ENCODE measurements at places on chromosomes 13 and 19.
A peak's percentile ranks its signal among the peaks of the same experiment; 100 is the strongest.

DNA sequence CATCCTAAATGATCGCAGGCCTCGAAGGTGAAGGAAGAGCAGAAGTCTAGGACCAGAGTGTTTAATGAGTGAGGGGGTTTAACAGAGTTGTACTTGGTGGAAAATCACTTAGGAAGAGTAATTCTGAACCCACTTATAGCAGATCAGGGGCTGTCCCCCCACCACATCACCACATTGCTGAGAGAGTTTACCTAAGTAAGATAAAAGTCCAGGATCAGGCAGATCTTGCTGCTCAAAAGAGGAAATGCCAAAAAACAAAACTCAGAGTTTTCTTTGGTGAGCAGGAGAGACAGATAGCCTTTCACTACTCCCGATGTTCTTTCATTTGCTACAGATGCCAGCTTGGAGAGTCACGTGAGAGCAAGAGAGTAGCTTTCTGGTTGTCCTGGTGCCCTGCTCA, 15.4 kb downstream of the ZNF317 start:
- DNase-seq: no peak

GRCh38 chr19:49590971-49591730, at the start of gene PRR12:
PRR12 (plus strand) TSS chr19:49591182; CDS start chr19:49591655, 473 bp downstream.
- peak; percentile 49 for DNase-seq

- no peak for DNase-seq
Observed at GRCh38 chr19:52142001-52142595, 2.4 kb upstream of the ZNF616 start.

- DNase-seq: no peak
Observed at GRCh38 chr13:45196622-45197021, 4.2 kb downstream of the KCTD4 start.

DNA sequence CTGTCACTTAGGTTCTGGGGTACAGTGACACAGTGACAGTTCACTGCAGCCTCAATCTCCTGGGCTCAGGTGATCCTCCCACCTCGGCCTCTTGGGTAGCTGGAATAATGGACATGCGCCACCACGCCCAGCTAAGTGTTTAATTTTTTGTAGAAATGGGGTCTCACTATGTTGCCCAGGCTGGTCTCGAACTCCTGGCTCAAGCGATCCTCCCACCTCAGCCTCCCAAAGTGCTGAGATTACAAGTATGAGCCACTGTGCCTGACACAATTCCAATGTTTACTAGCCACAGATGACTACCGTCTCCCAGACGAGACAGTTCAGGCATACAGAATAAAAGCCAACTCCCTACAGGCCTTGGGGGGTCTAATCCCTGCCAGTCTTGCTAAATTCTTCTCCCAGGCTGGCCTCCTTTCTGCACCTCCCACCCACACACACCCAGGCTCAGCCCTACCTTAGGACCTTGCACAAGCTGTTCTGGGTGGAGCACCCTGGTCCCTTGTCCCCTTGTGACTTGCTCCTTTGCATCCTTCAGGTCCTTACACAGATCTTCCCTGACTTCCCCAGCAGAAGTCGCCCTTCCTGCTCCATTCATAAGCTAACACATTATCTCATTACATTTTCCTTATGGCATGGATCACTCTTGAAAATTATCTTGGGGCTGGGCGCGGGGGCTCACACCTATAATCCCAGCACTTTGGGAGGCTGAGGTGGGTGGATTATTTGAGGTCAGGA, 106.4 kb downstream of the INSR start:
- no peak for DNase-seq

GRCh38 chr13:108643646-108644353, 14.4 kb downstream of the MYO16 start:
- DNase-seq: no peak

GRCh38 chr19:45878043-45878794, 7.7 kb downstream of the IRF2BP1 start:
- DNase-seq: no peak

- no peak for DNase-seq
Observed at GRCh38 chr13:113210833-113211232, 1.4 kb downstream of the CUL4A start.

Data from stimulated activated CD4-positive, alpha-beta T cell treated with anti-CD3 and anti-CD28 coated beads, Interleukin-15, amount 100 ng/mL, for 48 hours (primary cell).